ENCODE measurements at places on chromosomes 2 and 18.

DNA sequence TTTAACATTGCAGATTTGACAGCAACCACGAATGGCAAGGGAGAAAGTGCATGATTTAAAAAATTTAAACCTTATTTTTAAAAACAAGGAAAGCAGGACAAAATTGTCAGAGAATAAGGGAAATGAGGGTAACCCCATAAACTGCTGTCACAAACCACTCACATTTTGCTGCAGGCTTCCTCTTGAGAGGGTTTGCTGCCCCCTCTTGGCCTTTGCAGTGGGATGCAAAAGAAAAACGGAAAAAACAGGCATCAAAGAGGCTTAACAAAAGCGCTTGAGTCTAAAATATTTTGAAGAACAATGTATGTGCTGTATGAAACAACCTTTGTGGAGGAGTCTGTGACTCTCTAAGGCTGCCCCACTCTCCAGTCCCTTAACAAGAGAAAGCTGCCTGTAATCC lies 91.6 kb downstream of the TMX3 start:
- DNase-seq, result peak; percentile 0

DNA sequence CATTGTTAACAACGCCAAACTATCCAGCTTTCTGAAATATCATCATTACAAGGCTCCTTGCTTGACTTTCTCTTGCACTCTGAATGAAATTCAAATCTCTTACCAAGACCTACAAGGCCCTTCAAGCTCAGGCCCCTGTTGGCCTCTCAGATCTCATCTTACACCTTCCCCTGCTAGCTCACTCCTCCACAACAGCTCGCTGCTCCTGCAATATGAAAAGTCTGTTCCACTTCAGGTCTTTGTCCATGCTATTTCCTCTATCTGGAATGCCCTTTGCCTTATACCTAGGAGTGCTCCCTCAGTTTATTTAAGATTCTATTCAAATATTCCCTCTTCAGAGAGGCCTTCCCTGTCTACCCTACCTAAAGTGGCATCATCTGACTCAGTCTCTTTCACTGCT lies 91.7 kb downstream of the SESTD1 start:
- DNase-seq, result no peak

DNA sequence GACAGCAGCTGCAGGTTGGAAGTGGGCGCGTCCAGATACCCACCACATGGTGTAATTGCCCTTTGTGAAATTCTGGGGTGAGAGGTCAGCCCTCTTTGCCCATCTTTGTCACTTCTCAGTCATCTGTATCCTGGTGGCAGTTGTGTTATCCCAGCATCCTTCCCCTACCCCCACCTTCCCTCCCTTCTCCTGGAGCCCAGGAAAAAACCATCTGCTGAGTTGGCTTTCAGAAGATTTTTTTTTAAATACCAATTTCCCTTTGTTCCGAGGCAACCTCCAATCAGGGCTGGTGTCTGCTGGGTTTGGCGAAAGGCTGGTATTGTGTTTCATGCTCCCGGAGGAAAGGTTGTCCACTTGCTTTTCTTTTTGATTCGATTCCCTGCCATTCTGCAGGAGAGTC lies 35.2 kb downstream of the SETBP1 start:
- no peak for DNase-seq

DNA sequence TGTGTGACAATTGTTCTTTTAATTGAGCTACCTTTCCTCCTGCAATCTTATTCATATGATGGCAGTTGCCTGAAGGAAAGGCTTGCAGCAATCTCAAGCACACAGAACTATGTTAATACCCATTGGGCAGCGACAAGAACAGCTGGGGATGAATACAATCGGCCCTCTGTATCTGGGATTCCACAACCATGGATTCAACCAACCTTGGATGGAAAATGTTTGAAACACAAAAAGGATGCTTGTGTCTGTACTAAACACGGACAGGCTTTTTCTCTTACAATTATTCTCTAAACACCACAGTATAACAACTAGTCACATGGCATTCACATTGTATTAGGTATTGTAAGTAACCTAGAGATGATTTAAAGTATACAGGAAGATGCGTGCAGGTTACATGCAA lies 256.1 kb upstream of the SIX2 start:
- no peak for DNase-seq

- no peak for DNase-seq
Measured at GRCh38 chr2:216108310-216108966, 710 bp upstream of the XRCC5 start.

DNA sequence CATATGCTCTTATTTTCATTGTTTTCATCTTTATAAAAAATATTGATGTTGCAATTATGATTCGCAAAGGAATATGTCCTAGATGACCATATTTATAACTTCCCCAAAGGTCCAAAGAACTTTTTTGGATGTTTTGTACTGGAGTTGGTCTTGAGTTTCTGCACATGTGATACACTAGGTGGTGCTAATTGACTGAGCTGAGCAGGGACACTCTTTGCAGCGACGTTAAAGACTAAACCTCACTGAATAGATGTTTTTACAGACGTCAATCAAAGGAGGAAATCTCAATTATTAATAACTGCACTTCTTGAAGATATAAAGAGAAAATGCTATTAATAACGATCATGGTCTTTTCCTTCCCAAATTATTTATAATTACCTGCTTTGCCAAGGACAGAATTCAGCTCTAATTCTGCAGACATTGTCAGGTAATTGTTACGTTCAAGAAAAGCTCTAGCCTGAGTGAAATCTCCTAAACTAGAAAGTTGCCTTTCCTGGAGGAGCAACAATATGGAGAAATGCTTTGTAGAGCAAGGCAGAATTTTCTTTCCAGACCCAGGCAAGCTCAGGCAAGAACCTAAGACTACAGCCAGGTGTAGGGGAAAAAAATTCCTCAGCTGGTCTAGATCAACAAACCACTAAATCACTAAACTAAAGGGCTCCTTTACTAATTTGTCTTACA lies 119.3 kb upstream of the RBBP8 start:
- DNase-seq, result no peak

DNA sequence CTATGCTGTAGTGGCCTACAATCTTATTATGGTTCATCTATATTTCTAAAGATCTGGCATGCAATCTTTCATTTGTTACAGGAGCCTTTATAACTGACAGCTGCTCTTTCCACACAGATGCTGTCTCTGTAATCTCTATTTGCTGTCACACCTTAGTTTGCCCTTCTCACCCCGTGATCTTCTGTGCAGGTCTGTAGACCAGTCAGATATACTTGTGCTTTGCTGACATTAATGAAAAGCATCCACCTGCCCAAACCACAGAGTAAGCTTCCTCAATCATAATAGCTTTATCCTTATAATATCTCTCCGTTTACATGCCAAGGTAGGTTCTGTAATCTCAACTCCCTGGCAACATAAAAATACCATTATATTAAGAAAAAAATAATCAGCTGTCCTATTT lies 122.4 kb downstream of the GRB14 start:
- no peak for DNase-seq

GRCh38 chr18:24381126-24381525 lies 16.5 kb downstream of the OSBPL1A start:
- DNase-seq, result no peak

GRCh38 chr2:196840171-196840570 lies 31.0 kb upstream of the C2orf66 start:
- no peak for DNase-seq

GRCh38 chr2:221203856-221204255 lies 368.2 kb downstream of the EPHA4 start:
- DNase-seq, result no peak

GRCh38 chr2:233087713-233088112 lies 27.6 kb downstream of the INPP5D start:
- DNase-seq, result no peak

DNA sequence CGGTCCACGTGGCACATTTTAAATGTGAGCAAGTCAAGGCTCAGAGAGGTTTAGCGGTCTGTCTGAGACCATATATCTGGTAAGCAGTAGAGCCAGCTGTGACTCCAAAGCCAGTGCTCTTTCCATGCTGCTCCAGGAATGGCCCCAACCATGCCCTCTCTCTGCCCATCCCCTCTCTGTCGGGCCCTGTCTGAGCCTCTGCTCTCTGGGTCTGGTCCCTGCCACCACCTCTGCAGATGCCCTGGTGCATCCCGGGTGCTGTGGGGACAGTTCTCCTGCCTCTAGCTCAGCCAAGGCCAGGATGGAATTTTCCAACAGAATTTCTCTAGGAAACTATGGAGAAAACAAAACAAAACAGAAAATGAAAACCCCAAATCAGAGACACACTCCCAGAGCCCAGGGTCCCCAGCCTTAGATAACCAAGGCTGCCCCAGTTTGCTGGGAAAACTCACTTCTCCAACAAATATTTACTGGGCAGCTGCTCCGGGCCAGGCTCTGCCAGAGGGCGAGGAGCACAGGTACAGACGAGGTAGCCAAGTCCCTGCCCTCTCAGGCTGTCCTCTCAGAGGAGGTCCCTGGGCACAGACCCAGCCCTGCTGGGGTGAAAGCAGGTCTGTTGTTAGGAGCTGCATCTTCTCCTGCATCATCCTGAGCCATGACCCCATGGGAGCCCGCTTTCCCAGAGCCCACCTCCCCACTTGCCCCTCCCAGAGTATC lies 9.2 kb downstream of the ADRA2B start:
- DNase-seq, result no peak

GRCh38 chr2:215951558-215951957 lies 61.8 kb downstream of the MREG start:
- DNase-seq, result no peak

DNA sequence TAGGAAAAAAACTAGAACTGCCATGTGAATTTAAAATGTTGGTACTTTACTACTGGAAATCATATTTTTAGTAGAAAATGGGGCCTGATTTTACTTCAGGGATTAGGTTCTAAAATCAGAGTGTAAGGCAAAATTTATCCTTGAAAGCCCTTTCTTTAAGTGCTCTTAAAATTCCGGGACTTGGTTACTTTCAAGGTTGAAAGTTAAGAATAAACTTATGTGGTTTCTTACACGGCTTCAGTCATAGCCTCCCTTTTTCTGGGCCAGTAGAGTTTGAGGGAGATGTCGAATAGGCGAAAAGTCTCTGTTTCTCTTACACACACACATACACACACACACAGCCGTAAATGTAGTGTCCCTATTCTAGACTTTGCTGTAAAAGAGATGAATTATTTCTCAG lies 13.1 kb downstream of the KCNE4 start:
- no peak for DNase-seq

DNA sequence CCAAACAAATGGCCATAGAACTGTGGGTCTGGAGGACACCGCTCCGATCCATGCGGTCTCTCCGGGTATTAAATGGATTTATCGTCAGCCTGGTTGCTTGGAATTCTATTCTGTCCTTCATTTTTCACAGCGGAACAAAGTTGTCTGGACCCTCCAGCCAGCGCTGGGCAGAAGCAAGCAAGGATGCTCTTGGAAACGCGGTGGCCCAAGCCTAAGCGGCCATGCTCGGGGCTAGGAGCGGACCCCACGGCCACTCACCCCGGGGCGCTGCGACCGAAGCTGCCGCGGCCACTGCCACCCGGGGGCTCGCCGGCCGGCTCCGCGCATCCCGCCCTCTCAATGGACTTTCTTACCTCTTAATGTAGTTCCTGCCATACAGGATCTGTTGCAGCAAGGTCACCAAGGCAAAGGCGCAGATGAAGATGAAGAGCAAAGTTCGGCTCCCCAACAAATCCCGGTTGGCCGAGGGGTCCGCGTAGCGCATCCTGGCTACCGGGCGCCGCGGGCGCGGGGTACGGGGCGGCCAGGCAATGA lies 761 bp downstream of the ST8SIA5 start:
- DNase-seq, result no peak

GRCh38 chr2:6113786-6114185 lies 421.6 kb downstream of the SOX11 start:
- DNase-seq, result no peak

DNA sequence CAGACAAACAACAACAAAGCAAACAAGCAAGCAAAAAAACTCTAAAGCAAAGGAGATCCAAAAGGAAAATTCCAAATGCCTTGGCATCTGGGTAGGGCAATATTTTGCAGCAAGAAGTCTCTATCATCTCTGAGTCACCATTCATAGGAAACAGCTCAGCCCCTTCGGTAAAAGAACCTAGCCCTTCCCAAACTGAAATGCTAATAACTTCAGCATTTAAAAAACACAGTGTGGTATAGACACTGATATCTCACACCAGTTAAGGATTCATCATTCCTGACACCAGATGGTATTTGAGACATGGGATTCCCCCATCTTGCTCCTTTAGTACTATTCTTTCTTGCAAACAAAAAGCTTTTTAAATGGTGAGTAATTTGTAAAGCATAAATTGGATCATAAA lies 491.8 kb downstream of the TXNL1 start:
- no peak for DNase-seq

- DNase-seq, result no peak
Measured at GRCh38 chr2:234701421-234701820, 204.5 kb upstream of the ARL4C start.

DNA sequence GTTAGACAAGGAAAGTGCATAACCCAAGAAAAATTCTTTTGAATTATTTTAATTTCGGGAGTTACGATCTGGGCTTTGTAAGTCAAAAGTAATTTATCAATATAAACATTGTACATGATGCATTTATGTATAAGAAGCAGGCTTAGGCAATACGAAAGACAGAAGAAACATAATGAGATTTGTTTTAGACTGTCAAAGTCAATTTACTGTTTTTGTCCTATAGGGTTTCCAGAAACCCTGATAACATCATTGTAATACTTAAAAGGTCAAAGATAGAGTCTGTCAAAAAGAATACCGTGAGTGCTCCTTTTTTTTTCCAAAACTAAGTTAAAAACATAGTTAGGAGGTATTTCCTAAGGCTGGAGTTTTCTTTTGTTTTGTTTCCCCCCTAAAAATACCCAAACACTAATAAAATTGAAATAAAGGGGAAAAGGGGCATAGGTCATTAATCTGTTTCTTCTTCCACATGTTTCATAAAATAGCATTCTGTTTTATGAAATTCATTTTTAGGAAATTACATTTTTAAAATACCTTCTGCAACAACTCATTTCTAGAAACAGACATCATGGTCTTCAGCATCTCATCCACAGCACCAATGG lies 16.1 kb downstream of the C1D start:
- DNase-seq, result no peak

DNA sequence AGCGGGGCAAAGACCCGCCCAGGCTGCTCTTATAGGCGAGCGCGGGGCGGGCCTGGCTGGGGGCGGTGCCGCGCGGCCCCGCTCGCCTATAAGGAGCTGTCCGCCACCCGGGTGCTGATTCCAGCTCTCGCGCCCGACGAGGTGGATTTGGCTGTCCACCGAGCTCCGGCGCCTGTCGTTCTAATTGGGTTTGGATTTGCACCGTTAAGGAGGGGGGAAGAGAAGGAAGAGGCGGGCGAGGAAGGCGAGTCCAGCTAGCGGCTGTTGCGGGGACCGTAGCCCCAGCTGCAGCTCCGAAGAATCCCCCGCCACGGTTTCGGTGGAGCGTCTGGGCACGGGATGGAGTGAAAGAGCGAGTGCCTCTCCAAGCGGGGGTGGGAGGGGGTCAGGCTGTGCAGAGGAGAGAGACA lies at the start of gene CNTNAP5:
Gene CNTNAP5 (plus strand): TSS at position 117 of the 410 bp plus-strand sequence. CDS start 364 bp downstream, outside the sequence.
- DNase-seq, result no peak
